ENCODE measurements at places on chromosomes 5 and 9.

GRCh38 chr5:146051678-146052077 lies 53.7 kb downstream of the PLAC8L1 start:
- DNase-seq = no peak

DNA sequence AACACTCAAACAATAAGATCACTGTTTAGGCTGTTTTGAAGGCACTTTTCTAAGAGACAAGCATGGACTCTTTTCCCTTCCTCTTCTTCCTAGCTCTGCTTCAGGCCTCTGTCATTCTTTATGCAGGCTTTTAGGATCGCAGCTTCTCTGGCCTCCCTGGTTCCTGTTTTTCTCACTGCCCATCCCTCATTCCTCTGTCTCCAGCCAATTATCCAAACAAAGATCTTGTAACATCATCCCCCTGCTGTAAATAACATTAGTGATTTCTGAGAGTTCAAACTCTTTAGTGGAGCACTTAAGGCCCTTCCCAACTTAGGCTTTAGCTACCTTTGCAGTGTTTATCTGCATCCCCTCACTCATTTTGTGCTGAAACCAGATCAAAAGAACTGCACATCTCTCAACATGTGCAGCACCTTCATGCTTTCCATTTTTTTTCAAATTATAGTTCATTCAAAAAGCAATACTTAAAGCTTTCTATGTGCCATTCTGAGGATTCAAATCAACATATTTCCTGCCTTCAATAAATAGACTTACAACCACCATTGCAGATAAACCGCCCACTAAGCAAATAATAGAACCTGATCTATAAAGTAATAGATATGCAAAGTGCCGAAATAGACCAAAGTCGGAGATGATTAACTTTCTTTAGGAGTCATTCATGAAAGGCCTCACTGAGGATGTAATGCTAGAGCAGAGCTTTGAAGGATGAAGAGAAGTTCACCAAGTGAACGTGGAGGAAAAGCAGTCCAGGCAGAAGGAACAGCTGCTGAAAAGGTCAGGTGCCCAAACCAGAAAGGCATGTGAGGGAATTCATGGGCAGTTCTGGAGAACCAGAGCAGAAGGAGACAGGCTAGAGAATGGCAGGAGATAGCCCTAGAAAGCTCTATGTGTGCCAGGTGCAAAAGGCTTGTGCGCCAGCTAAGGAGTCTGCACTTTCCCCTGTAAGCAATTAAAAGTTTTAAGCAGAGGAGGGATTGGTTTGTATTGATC lies 95.8 kb upstream of the ZNF366 start:
- DNase-seq = no peak

GRCh38 chr5:60448600-60448999 lies 251.4 kb downstream of the DEPDC1B start:
- no peak for DNase-seq

DNA sequence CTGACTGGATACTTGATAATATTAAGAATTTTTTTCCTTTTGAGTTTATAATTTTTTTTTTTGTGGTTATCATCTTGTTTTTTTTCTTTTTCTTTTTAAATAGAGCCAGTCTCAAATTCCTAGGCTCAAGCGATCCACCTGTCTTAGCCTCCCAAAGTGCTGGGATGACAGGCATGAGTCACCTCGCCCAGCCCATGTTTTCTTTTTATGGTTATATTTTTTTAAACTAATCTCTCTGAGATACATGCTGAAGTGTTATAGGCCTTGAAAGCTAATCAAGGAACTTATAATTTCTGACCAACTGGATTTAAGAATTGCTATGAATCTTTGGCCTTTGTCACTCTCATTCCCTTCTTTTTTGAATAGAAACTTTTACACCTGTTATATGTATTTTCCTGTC lies 6.8 kb upstream of the AMACR start:
- DNase-seq = no peak

DNA sequence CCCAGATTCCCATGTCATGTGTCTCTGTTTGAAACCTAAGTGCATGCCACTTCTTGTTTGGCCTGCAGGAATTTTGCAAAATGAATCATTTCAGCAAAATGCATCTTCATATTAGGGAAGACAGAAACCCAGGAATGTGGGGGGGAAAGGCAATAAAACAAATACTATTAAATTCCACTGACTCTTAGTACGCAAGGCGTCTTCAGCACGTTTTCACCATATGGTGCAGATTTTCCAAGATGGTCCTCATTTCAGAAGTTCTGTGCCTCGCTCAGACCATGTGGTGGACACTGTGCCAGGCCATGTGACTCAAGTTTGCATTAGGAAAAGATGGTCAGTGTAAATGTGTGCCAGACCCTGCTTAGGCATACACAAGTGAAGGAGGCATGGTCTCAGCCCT lies 184.0 kb downstream of the ACTL7B start:
- DNase-seq = no peak

- DNase-seq = no peak
These were observed 14.1 kb downstream of the FBXL17 start for GRCh38 chr5:108367679-108368334.

Data from AML-193 (cell line).